Lung (tissue), 17 donors: ENCODE measurements at places on chromosomes 16 and 17. TPM values are rescaled to one million over a fixed set of nuclear protein-coding genes. Genes with fewer than 3 reads are reported as not detected.

GRCh38 chr16:86826941-86827340 lies 248.6 kb downstream of the FOXL1 start:
- DNase-seq: no peak

The SDK2 gene
- total RNA-seq: 41.7 TPM

- DNase-seq: no peak
Measured at GRCh38 chr17:73754886-73755400, 110.7 kb upstream of the SDK2 start.

DNA sequence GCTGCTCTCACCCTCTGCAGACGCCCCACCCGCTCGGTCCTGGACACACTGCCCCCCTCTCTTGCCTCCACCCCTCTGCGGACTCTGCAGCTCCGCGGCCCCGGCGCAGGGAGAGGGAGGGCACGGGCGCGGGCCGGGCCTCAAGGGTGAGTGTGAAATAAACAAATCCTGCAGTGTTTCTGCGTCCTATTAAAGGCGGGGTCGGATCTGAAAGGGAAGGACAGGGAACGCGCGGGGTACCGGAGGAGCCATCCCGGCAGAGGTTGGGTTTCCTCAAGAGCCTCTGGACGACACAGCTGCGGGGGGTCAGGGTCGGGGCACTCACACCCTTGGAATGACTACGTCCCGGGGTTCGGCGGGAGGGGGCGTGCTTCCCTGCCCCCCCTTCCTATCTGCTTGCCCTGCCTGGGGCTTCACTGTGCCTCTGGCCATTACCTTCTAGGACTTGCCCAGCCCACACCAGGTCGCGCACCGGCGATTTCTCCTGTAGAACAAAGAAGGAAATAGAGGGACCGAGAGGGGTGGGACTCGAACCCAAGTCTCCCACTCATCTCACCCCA lies 466 bp upstream of the HSF4 start:
- no peak for DNase-seq

The CORO1A gene
- 143 TPM for total RNA-seq

DNA sequence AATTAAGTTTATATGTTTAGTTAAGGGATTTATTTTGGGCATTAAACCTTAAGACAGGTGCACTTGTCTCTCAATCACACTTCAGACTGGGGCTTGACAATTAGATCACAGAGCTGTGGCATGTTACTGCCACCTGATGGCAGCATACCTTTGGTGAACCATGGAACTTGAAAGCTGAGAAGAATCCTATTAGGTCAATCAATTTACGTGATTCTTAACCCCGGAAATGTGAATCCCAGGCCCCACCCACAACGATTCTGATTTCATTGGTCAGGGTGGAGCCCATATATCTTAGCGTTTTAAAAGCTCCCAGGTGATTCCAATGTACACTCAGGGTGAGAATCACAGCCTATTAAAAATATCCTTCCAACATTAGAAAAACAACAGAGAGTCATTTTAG lies 91.0 kb downstream of the GSG1L start:
- DNase-seq: no peak

The CBFA2T3 gene
- total RNA-seq: 4.7 TPM

GRCh38 chr17:49104511-49105074 lies 28.0 kb upstream of the B4GALNT2 start:
- no peak for DNase-seq

DNA sequence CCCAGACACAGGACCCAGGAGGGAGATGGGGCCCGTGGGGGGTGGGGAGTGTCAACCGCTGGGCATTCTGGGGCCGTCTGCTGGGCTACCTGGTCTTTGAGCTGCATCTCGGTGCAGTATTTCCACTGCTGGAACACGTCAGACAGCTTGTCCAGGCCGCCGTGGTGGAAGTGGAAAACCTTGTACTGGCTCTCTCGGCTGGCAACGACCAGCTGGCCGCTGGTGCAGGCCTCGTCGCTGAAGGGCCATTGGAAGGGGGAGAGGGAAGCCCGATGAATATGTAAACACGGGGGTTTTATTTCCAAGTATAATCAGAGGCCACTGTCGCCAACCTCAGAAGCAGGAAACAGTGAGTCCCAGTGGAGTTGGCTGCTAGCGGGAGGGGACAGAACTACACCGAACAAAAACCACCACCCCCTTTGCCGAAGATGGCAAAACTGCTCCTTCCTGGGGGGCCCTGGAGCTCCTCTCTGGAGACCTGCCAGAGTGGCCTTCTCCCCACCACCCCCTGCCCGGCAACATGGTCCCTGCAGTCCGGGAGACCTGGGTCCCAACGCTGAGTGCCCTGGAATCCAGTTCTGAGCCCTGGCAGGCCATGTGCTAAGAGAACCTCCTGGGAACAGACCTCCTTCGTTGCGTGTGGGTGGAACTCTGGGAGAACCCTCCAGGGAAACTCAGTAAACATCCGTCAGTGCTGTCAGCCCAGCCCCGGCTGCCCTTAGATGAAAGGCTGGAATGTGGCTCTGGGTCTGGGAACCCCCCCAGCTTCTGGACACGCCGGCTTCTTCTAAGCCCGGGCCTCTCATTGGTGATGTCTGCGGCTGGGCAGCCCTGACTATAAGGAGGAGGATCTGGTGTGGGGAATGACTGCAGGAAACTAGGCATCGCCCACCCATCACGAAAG lies 84.1 kb downstream of the TBC1D16 start:
- DNase-seq: peak; percentile 91

The CLEC19A gene
- not detected for total RNA-seq

GRCh38 chr17:61240851-61241468 lies 158.7 kb upstream of the TBX2 start:
- no peak for DNase-seq

The TMEM235 gene
- total RNA-seq: not detected

DNA sequence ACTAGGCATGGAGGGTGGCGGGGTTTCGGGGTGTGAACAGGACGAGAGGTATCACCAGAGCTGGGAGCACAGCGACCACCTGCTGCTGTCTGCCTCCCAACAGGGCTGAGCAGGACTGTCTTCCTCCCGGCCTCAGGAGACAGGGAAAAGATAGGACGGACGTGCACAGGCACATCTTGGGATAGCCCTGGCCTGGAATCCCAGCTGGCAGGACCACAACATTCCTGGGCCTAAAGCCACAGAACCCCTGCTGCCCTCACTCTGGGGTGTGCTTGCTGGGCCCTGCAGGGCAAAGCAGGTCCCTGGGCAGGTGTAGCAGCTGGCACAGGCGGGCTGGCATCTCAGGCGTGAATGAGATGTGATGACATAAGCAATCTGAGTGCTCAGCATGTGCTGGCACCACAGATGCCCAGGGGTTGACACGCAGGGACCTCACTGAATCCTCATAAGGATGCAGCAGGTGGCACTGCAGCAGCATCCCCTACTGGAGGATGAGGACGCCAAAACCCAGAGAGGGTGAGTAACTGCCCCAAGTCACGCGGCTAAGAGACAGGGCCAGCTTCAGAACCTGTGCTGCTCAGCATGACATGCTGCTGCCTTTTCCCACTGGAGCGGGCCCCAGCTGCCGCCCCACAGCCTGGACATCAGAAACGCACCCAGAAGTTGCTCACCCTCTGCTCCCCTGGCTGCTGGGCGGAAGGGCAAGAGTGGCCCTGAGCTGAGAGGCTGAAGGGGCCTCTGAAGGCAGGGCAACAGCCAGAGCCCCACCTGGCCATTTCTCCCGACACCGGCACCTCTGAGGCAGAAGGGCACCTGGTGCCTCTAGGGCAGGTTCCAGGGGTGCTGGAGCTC lies 7.1 kb downstream of the CORO7 start:
- DNase-seq: no peak

- DNase-seq: no peak
Measured at GRCh38 chr16:80893686-80894085, 89.3 kb upstream of the CDYL2 start.

GRCh38 chr17:3738562-3739295 lies 15.0 kb downstream of the HASPIN start:
- DNase-seq: peak; percentile 58

DNA sequence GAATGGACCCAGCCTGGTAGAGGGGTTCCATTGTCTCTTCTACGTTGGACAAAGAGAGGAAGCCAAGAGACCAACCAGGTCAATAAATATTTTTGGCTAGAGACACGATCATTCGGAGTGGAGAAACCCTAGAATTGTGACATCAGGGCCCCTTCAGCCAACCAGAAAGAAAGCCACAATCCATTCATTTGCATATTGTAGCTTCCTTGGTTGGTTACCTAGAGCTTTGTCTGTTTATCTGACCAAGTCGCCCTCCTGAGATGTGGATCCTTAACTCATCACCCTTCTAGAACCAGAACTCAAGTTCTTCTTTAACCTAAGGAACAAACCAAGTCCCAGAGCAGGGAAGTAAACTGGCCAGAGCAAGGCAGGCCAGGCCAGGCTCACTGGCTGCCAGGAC lies at the start of gene CCDC182:
Gene CCDC182 (minus strand): TSS at position 58 of the 400 bp plus-strand sequence. CDS start 27 bp downstream, at position 31.
- DNase-seq: no peak

GRCh38 chr16:78122774-78123315 lies 23.4 kb downstream of the WWOX start:
- DNase-seq: peak; percentile 92

The ABCA8 gene
- 187 TPM for total RNA-seq

The RFNG gene
- 37.5 TPM for total RNA-seq

The TPSG1 gene
- total RNA-seq: 2.9 TPM

The CLEC3A gene
- total RNA-seq: not detected

- DNase-seq: no peak
Measured at GRCh38 chr17:48894886-48895285, 2.3 kb downstream of the ATP5MC1 start.

The WNT9B gene
- total RNA-seq: 0.15 TPM

DNA sequence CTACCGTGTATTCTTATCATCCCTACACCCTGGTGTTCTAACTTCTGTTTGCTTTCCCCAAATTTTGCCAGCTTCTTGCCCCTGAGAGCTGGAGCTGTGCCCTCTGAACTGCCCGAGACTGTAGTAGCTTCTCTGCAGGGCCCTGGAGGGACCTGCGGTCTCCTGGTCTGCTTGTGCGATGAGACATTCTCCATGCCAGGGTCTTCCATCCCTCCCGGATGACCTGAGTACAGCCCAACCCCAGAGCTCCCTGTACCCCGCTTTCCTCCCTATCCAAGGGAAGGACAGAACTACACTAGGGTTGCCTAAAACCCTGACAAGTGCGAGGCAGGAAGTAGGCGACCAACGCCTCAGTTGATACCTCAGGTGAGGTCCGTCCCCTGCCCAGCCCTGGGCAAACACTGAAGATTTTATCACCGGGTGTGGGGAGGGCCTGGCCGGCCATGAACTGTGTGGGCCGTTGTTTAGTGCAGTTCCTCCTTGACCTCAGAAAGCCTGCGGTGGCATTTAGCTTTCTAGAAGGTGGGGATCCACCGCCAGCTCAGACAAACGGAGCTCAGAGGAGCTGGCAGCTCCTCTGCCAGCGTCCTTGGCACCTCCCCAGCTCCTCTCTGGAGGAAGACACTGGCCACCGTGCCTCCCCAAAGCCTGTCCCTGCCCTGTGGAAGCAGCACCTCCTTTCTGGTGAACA lies 13.7 kb downstream of the CANT1 start:
- no peak for DNase-seq

DNA sequence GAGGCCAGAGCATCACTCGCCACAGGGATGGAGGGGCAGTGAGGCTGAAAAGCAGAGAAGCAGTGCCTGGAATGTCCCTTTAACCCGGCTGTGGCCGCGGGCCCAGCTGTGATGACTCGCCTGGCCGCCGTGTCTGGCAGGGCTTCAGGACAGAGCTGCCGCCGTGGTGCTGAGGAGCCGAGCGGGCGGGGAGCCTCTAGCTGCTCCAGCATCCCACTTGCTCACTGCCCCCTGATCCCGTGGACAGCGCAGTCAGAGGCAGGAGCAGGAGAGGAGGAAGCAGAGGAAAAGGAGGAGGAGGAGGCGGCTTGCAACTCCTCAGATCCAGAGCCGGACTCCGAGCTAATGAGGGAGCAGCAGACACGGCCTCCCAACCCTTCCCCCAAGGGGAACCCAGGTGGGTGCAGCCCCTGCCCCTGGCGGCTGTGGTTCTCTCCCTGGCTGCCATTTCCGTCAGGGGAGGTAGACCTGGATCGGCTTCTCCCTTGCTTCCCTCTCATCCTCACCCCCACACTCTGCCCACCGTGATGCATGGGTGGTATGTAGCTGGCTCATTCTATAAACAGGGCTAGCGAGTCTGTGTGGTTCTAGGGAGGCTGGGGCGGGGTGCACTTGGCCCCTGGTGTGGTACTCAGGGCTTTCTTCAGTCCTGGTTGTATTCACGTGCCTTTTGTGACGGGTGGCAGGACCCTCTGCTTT lies 165.7 kb downstream of the CMIP start:
- DNase-seq: peak; percentile 89

The FLCN gene
- 118 TPM for total RNA-seq

DNA sequence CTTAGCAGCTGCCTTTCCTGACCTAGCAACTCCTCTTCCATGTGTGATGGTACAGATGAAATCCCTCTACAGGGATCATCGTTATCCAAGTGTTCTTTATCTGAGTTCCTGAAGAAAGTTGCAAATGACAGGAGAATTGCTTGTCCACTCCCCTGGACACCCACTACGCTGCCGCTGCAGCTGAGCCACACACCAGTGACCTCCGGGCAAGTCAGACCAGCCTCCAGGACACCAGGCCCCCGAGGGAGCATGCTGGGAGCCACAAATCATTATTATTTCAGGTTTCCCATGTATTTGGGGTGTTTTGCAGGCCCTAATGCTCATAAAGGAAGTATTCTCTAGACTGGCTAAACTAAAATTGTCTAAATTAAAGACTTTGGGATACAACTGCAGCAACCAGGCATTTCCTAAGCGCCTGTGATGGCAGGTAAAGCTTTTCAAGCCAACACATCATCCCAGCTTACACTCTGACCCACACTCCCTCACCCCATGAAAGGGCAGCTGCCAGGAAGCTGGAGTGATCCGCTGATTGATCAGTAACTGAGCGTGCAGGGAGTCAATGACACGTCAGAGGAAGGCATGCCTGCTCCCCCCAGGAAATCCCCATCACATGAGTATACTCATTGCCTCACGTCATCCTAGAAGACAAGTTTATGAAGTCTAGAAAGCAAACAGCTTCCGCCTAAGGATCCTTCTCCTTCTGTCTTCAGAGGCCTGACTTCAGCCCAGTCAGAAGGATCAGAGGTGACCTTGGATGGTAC lies 14.4 kb downstream of the FA2H start:
- DNase-seq: no peak

The MYLK3 gene
- total RNA-seq: 2.3 TPM

- no peak for DNase-seq
Measured at GRCh38 chr17:65092262-65092661, 35.7 kb upstream of the GNA13 start.

- no peak for DNase-seq
Measured at GRCh38 chr16:81175325-81175891, 63.1 kb upstream of the BCO1 start.

GRCh38 chr16:4515611-4516233 lies 22.9 kb downstream of the CDIP1 start:
- DNase-seq: no peak

The PIGQ gene
- total RNA-seq: 81.2 TPM

- peak; percentile 70 for DNase-seq
Measured at GRCh38 chr16:10521681-10522274, 58.6 kb downstream of the EMP2 start.
